ENCODE measurements at places on chromosomes 1 and 21. TPM values are rescaled to one million over a fixed set of nuclear protein-coding genes. Genes with fewer than 3 reads are reported as not detected.
A peak's percentile ranks its signal among the peaks of the same experiment; 100 is the strongest.

LCE2C gene
- not detected for polyA plus RNA-seq

CACHD1 gene
- polyA plus RNA-seq, result 1.7 TPM

- no peak for DNase-seq
These were observed 97.3 kb downstream of the SPSB1 start for GRCh38 chr1:9389968-9390367.

GRCh38 chr1:84110629-84111028 is 33.4 kb upstream of the PRKACB start:
- DNase-seq, result no peak

GRCh38 chr1:35298464-35298863 is 30.0 kb downstream of the ZMYM4 start:
- peak; percentile 57 for DNase-seq

GRCh38 chr1:226276987-226277386 is 32.0 kb downstream of the LIN9 start:
- DNase-seq, result no peak

- no peak for DNase-seq
These were observed 78.6 kb upstream of the RGS2 start for GRCh38 chr1:192730198-192730597.

DNA sequence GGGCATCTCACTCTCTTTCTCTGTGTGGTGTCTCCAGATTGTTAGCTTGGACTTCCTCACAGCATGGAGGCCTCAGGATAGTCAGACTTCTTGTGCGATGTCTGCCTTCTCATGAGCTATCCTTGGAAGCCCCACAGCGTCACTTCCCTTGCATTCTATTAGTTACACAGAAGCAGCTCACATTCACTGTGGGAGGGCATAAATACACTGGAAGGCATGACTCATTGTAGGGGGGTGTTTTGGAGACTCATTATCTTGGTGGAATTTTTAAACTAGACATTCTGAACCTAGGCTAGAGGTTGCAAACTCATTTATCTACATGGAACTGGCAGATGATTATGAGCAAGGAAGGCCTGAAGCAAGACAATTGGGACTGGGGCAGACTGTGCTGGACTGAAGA is 21.4 kb upstream of the FASLG start:
- DNase-seq, result peak; percentile 76

DNA sequence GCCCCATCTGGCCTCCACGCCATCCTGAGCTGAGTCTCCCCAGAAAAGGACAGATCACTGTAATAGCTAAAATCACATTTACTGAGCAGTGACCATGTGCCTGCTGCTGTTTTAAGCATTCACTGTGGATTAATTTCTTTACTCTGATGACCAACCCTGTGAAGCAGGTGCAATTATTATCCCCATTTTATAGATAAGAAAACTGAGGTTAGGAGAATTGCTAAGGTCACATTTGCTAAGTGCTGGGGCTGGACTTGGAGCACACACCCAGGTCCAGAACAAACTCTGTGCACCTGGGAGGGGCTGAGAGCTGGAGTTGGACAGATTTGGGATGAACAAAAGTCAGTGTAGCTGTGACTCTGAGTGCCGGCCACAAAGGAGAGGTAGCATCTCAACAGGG is 58.0 kb downstream of the SDC3 start:
- DNase-seq, result no peak

GRCh38 chr1:212153635-212154034 is 118.1 kb downstream of the DTL start:
- no peak for DNase-seq

- DNase-seq, result peak; percentile 20
These were observed 27.6 kb downstream of the CD244 start for GRCh38 chr1:160834945-160835565.

- DNase-seq, result peak; percentile 50
These were observed 10.2 kb downstream of the WNT4 start for GRCh38 chr1:22132517-22133235.

- peak; percentile 30 for DNase-seq
These were observed 38.5 kb downstream of the CHD5 start for GRCh38 chr1:6141592-6141991.

GRCh38 chr21:46517361-46517760 is 58.7 kb downstream of the DIP2A start:
- DNase-seq, result no peak

DNA sequence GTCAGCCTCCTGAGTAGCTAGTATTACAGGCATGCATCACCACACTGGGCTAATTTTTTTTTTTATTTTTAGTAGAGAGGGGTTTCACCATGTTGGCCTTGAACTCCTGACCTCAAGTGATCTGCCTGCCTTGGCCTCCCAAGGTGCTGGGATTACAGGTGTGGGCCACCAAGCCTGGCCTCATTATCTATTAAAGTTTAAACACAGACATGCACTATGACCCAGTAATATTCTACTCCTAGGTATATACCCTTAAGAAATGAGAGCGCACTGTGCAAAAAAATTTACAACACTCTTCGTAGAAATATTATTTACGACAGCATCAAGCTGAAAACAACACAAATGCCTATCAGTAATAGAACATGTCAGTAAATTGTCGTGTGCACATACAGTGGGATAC is 18.6 kb upstream of the SH2D1B start:
- DNase-seq, result no peak

- DNase-seq, result no peak
These were observed 57.9 kb upstream of the SSBP3 start for GRCh38 chr1:54464031-54464476.

GRCh38 chr1:210237981-210238380 is 5.4 kb downstream of the SERTAD4 start:
- DNase-seq, result no peak

All from mammary epithelial cell (primary cell).